ENCODE measurements at places on chromosomes 12 and 14.
A peak's percentile ranks its signal among the peaks of the same experiment; 100 is the strongest.

DNA sequence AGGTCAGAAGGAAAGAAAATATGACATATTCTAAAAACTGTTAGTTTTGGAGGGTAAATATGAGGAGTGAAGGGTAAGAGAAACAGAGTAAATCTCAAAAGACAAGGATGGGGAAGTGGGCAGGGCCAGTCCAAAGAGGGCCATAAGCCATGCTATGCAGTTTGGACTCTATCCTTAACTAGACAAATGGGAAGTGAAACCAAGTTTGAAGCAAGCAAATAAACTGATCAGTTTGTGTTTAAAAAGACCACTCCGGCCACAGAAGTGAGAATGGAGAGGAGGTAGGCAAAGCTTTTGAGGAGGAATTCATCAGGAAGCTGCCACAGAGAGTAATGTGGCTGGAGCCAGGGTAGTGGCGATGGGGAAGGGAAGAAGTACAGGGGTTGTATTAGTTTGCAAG is 37.5 kb upstream of the DAAM1 start:
- no peak for DNase-seq

DNA sequence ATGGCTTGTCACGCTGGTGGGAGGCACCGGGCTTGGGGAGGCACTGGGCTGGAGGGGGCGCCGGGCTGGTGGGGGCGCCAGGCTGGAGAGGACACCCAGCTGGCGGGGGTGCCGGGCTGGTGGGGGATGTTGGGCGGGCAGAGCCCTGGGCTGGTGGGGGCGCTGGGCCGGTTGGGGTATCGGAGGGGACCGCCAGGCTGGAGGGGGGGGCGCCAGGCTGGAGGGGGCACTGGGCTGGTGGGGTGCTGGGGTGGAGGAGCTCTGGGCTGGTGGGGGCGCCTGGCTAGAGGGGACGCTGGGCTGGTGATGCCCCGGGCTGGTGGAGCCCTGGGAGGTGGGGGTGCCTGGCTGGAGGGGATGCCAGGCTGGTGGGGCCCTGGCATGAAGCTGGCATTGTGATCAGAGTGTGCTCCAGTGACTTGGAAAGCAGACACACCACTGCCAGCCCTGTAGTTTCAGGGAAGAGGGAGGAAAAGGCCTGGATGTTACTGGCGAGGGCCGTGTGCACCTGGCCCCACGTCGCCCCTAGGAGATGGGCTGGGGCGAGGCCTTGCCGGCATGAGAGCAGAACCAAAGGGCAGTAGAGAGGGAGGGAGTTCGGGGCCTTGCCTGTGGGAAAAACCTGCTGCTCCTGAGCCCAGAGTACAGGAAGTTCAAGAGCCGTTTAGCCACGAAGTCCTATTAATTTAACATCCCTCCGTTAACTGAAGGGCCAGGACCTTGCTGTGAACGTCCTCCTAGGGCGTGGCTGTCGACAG is 13.1 kb downstream of the TEDC1 start:
- no peak for DNase-seq

- DNase-seq: no peak
Observed at GRCh38 chr12:125069616-125070015, 4.4 kb downstream of the AACS start.

DNA sequence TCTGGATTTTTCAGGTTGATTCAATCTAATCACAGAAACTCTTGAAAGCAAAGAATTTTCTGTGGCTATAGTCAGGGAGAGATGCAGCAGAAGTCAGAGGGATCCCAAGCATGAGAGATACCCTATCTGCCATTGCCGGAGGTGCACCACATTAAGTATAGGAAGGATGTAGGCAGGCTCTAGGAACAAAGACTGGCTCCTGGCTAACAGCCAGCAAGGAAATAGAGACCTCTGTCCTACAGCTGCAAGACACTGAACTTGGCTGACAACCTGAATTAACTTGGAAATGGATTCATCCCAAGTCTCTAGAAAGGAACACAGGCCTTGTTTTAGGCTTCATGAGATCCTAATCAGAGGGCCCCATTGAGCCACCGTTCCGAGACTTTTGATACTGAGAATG is 364.9 kb upstream of the FLRT2 start:
- DNase-seq: no peak

DNA sequence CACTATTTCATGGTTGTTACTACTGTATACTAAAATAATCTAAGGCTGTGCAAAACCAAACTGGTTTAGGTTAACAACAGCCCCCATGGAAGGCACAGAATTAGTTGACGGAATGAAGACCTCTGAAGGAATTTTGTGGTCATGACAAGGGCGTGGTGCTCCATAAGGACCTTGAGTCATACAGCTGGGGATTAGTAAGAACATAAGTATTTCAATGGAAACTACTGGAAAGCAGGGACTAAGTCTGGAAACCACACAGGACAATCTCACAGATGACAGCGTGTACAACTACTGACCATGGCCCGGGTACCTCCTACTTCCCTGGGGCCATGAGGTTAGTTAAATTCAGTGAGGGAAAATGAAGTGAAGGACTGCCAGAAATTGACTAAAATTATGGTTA is 98.5 kb upstream of the PLEKHA5 start:
- no peak for DNase-seq

- DNase-seq: no peak
Observed at GRCh38 chr12:57165741-57166140, 18.3 kb upstream of the LRP1-AS start.

DNA sequence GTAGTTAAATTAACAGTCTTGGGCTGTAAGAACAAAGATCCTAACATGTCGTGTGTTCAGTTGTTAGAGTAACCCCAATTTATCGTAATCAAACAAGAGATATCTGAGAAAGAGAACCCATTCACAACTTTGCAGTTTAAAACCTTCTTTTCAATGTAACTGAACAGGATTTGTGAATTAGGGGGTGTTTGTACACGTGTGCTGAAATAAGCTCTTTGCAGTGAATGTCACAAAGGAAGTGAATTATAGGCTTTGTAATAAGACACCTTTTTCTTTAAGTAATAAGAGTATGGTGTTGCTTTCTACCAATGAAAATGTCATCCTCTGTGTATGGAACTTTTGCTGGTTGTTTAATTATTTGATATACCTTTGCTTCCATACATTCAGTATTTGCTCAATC is 114.0 kb downstream of the ALX1 start:
- DNase-seq: no peak

GRCh38 chr12:87920139-87920538 is 109.1 kb downstream of the C12orf50 start:
- DNase-seq: no peak

GRCh38 chr12:82290415-82290814 is 67.8 kb downstream of the CCDC59 start:
- DNase-seq: no peak

DNA sequence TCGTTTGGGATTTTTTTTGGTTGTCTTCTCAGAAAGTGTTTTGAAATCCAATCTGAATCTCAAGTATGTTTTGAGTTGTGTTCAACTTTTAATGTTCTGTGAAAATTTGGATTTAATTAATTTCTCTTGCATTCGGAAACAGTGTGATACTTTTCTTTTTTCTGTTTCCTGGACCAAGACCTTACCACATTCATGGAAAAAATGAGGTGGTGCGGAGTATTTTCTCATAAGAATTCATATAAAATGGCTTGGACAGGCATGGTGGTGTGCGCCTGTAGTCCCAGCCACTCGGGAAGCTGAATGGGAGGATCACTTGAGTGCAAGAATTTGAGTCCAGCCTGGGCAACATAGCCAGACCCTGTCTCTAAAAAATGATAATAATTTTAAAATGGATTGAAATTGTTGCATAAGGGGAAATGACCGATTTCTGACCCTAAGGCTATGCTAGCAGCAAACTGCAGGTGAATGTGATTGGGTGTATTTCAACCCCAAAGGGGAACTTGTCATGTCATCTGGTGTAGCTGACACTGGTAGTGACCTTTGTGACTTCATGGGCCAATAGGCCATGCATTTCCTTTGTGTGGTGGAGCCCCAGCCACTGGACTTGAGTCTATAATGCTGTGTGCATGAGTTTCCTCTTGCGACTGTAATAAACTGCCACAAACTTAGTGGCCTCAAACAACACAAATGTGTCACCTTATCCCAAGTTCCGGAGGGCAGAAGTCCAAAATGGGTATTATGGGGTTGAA is 123.5 kb upstream of the RFLNA start:
- DNase-seq: no peak

- DNase-seq: no peak
Observed at GRCh38 chr12:89980236-89980635, 271.6 kb upstream of the ATP2B1 start.

DNA sequence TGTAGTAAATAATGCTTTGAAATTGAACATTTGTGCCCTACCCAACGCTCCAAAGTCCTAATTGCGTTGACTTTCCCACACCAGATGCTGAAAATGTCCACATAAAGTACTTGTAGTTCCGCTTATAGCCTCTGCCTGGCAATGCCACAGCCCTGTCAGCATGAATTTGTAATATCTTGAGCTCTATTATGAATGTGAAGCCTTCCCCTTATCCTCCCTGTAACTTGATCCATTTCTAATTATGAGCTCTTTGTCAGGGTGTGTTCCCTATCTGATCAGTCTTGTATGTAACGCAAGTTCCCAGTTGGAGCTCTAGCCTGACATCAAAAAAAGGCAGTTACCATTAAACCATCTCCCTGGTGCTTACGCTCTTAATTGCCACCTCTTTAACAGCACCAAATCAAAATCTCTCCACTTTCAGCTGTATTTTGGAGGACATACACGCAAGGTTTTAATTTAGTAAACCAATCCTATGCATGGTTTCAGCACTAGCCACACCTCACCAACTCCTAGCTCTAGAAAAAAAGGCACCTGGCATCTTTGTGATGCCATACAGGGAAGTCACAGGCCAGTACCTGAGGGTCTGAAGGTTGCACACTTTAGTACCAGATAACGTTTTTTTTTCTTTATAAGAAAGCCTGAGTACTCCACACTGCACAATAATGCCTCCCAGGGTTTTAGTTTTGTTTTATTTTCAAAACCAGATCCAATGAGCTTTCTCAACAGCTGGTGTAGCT is 69.3 kb downstream of the EEA1 start:
- DNase-seq: no peak

- DNase-seq: no peak
Observed at GRCh38 chr12:99413751-99414150, 233.8 kb upstream of the GARIN6 start.

DNA sequence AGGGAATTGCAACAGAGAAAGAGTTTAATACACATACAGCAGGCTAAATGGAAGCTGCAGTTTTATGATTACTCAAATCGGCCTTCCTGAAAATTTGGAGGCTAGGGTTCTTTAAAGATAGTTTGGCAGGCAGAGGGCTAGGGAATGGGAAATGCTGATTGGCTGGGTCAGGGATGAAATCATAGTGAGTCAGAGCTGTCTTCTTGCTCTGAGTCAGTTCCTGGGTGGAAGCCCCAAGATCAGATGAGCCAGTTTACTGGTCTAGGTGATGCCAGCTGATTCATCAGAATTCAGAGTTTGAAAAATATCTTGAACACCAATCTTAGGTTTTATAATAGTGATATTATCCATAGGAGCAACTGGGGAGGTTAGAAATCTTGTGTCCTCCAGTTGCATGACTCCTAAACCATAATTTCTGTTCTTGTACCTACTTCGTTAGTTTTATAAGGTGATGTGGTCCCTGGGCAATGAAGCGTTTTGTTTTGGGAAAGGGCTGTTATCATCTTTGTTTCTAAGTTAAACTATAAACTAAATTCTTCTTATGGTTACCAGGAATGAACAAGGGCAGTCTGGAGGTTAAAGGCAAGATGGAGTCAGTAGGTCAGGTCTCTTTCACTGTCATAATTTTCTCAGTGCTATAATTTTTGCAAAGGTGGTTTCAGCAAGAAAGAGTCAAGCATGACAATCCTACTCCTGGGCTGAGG is 257.8 kb upstream of the CCDC196 start:
- no peak for DNase-seq

DNA sequence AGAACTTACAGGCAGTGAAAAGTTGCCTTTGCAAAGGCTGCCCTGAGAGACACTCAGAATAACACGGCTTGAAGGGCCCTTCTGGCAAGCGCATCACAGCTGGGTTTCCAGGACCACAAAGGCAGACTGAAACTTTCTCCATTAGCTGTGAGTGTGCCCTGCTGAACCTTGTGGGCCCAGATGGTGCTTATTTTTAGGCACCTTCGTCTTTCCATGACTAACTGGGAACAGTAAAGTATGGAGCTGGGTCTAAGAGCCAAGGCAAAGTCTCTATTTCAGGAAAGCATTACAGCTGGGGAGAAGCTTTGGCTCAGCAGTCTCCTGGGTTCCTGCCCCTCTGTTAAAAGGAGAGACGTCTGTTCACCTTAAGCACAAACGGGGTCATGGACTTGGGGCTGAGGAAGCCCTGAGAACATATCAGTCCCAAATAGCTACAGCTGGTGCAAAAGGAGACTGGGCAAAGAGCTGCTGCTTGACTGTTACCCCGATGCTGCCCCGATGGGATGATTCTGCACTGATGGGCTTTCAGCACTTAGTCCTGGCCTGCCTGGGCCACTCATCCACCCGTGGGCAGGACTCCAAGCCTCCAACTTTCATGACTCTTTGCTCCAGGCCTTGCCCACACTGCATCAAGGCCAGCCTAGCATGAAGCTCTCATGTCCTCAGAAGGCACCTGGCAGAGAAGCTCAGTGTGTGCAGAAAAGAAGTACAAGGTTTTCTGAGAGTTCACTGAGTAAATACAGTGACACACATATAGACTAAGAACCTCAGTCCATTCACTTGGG is 248.3 kb downstream of the PHLDA1 start:
- no peak for DNase-seq

DNA sequence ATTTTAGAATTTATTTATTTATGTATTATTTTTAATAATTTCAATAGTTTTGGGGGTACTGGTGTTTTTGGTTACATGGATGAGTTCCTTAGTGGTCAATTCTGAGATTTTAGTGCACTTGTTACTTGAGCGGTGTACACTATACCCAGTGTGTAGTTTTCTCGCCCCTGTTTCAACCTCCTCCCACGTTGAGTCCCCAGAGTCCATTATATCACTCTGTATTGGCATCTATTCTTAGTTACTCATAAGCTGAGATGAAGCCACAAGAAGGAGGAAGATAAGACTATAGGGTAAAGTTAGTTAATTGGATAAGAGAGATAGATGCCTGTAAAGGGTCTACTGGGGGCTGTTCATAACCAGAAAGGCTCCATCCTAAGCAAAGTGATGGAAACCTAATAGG is 4.0 kb downstream of the C1S start:
- no peak for DNase-seq

GRCh38 chr12:122064780-122065588 is 13.6 kb upstream of the MLXIP start:
- no peak for DNase-seq

DNA sequence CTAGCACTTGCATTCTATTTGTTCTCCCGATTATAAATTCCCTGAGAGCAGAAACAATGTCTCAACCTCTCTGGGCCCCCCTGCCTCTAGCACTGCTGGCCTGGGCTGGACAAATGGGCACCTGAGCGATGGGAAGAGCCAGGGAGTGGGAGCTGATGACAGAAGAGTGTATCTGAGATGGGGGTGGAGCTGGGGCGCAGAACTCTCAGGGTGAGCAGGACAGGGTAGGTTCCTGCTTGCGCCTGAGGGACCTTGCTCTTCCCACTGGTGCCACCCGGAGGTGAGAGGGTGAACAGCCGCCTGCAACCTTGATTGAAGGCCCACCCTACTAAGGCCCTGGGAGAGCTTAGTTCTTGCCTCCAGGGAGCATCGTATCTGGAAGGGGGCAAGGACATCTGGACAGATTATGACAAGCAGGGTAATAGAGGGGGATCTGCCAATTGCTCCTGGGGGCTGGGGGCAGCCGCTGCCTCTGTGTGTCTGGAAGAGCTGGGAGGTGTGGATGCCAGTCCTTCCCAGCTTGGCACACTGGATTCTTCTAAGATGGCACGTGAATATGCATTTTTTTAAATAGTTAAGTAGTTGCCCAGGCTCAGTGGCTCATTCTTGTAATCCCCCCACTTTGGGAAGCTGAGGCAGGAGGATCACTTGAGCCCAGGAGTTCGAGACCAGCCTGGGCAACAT is 43.0 kb upstream of the TSPAN9 start:
- DNase-seq: no peak

- DNase-seq: peak; percentile 25
Observed at GRCh38 chr12:7959701-7960121, 23.7 kb upstream of the SLC2A3 start.
